ENCODE measurements at places on chromosomes 4 and X.

GRCh38 chrX:111098874-111099273, 2.9 kb downstream of the PAK3 start:
- DNase-seq: peak; percentile 81

GRCh38 chr4:29756966-29757365, 963.2 kb upstream of the PCDH7 start:
- DNase-seq: peak; percentile 43

GRCh38 chr4:35966566-35966965, 277.7 kb downstream of the ARAP2 start:
- no peak for DNase-seq

DNA sequence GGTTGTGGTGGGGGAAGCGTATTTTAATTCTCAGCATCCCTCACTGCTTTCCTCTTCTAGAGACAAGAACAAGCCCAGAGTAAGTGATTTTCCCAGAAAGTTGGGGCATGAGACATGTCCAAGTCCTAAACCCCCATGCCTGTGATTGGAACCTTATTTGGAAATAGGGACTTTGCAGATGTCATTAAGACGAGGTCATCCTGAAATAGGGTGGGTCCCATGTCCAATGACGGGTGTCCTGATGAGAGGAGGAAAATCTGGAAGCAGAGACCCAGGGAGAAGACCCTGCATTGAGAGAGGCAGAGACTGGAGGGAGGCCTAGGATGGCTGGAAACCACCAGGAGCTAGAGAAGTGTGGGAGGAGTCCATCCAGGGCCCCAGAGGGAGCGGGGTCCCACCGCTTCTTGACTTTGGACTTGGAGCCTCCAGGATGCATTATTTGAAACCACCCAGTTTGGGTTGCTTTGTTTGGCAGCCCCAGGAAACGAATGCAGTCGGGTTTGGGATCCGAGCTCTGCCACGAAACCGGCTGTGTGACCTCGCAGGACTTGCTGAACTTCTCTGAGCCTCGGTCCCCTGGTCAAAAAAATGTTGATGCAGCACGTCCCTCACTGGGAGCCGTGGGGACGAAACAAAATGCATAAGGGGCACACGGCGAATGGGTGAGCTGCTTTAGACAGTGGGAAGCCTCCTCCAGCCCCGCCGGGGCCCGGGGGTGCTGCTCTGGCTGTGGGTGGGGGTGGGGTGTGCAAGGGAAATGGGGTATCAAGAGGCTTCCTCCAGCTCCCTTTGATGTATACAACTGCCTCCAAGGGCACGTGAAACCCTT, 113.9 kb downstream of the CPZ start:
- no peak for DNase-seq

All from GM23338 (cell line).